ENCODE measurements at places on chromosomes 16 and 17. TPM values are rescaled to one million over a fixed set of nuclear protein-coding genes. Genes with fewer than 3 reads are reported as not detected.

ACAP1 gene
- 531 TPM for total RNA-seq

DNA sequence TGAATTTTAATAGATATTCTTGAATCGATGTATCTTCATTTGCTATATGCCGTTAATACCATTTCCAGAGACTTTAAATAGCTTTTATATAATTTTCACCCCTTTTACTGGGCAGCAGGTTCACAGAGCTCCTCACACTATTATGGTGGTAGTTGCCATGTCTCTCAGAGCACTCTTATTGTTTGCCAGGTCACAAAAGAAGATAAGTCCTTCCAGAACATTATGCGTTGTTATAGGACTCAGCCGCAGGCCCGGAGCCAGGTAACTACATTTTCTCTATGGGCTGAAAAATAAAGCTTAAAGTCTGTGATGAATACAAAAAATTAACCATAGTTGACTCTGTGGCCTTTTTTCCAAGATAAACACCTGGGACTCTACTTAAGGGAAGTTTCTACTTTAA, 24.0 kb downstream of the AKTIP start:
- H3K27ac ChIP-seq, result no peak overlapping the region
- H3K4me1 ChIP-seq, result peaks cover 5% of the 10 kb centered on the region
- H3K4me3 ChIP-seq, result no peak overlapping the region
- H3K27me3 ChIP-seq, result no peaks in the 10 kb centered on the region
- H3K36me3 ChIP-seq, result peaks cover 84% of the 10 kb centered on the region

GRCh38 chr16:56195151-56195550, 3.9 kb downstream of the GNAO1 start:
- H3K27me3 ChIP-seq, result peaks cover 33% of the 10 kb centered on the region
- no peak overlapping the region for H3K4me3 ChIP-seq

- H3K27me3 ChIP-seq, result no peaks in the 10 kb centered on the region
- no peaks in the 10 kb centered on the region for H3K4me1 ChIP-seq
- no peak overlapping the region for H3K27ac ChIP-seq
- H3K36me3 ChIP-seq, result no peaks in the 10 kb centered on the region
- DNase-seq, result no peak
Measured at GRCh38 chr17:5800646-5801045, 216.3 kb upstream of the NLRP1 start.

Data from T-cell (primary cell).